GM18507 (cell line): ENCODE measurements at places on chromosomes 5 and 9.
A peak's percentile ranks its signal among the peaks of the same experiment; 100 is the strongest.

GRCh38 chr5:80125022-80125961 is 90.1 kb downstream of the THBS4 start:
- DNase-seq: peak; percentile 18

GRCh38 chr9:136287960-136288753 is 15.7 kb downstream of the CCDC187 start:
- no peak for DNase-seq

GRCh38 chr9:81716409-81716808 is 27.1 kb upstream of the TLE1 start:
- no peak for DNase-seq

GRCh38 chr5:128965011-128965637 is at the start of gene SLC27A6:
Gene SLC27A6, plus strand, starts transcription at chr5:128965488. Its CDS starts 650 bp downstream, at chr5:128966138.
- no peak for DNase-seq

- DNase-seq: no peak
These were observed 246.0 kb downstream of the CWC27 start for GRCh38 chr5:65014769-65015168.

- no peak for DNase-seq
These were observed 19.9 kb upstream of the HMHB1 start for GRCh38 chr5:143791848-143792731.
